T-helper 17 cell (primary cell): ENCODE measurements at places on chromosomes 6 and 20.

GRCh38 chr6:68233623-68234022 lies 401.5 kb upstream of the ADGRB3 start:
- no peak for DNase-seq

DNA sequence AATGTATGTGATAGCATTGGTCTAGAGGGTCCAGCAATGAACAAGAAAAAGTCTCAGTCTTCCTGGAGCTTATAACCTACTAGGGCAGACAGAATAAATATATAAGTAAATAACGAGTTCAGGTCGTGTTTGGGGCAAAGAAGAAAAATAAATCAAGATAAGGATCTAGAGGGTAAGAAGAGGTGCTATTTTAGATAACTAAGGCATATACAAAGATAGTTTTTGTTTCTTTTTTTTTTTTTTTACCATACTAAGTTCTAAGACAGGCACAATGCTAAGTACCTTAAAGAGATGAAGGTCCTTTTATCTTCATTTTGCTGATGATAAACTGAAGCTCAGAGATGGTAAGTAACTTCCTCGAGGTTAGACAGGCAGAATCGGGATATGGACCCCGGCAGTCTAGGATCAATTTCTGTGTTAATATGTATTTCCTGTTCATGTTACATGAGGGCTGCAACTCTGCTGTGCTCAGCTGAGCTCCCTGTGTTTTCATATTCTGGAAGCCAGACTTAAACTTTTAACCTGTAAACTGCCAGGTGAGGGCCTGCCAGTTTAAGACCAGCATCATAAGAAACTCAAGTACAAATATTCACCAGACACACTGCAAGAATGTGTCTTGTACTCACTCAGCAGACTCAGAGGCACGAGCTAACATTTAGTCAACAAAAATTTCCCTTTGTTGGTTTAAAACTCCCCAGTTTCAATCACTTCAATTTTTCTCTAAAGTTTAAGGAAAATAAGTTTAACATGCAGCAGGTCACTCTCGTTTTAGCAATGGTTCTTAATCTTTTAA lies 23.3 kb downstream of the SESN1 start:
- DNase-seq: no peak

- DNase-seq: no peak
Measured at GRCh38 chr6:141107591-141108160, 1025.0 kb upstream of the GJE1 start.

GRCh38 chr6:11798538-11798937 lies 19.9 kb upstream of the ADTRP start:
- DNase-seq: no peak

GRCh38 chr6:84372290-84372689 lies 144.8 kb upstream of the CEP162 start:
- no peak for DNase-seq

DNA sequence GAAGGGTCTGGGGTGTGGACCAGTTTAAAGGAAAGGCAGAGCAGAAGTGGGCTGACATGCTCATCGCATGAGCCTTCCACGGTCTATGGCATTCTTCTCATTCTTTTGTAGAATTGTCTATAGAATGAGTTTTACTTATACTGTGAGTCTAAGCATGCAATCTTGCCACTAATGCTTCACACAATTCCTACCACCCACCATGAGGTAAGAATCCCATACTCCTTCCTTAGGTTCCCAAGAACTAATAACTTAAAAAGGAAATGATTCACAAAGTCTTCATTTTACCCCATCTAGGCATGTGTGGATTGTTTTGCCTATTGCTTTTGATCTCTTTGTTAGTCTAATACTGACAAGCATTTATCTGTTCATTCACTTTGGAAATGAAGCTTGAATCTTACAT lies 195.2 kb downstream of the LY86 start:
- no peak for DNase-seq

GRCh38 chr6:107750176-107750797 lies 73.8 kb downstream of the SCML4 start:
- no peak for DNase-seq

GRCh38 chr6:8904754-8905153 lies 469.4 kb upstream of the SLC35B3 start:
- DNase-seq: no peak

GRCh38 chr6:122365775-122366403 lies 33.6 kb upstream of the HSF2 start:
- no peak for DNase-seq

GRCh38 chr20:53402233-53403005 lies 191.2 kb downstream of the ZNF217 start:
- no peak for DNase-seq

DNA sequence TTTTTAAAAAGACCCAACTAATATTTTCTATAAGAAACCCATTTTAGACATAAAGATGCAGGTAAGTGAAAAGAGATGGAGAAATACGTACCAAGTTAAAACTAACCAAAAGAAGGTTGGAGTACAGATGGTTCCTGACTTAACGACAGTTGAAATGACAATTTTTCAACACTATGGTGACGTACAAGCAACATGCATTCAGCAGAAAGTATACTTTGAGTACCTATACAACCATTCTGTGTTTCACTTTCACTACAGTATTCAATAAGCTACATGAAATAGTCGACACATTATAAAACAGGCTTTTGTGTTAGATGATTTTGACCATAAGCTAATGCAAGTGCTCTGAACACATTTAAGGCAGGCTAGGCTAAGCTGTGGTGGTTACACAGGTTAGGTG lies 228.9 kb downstream of the RNGTT start:
- no peak for DNase-seq

GRCh38 chr20:57849121-57849520 lies 139.3 kb upstream of the PMEPA1 start:
- no peak for DNase-seq

DNA sequence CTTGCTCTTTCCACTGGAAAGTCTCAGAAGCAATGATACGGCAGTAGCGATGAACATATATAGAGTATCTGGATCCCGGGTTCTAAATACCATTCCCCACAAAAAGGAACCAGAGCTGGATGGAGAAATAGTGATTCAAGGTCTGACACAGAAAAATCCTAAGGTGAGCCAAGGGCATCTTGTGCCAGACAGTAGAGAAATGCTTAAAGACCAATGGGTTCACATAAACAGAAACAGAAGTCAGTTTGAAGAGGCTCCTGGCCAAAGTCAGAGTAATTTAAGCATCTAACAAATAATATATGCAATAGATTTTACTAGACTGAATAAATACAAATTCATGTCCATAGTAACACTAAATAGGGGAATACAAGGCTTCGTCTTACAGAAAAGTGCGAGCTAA lies 54.7 kb downstream of the RGS17 start:
- DNase-seq: no peak

DNA sequence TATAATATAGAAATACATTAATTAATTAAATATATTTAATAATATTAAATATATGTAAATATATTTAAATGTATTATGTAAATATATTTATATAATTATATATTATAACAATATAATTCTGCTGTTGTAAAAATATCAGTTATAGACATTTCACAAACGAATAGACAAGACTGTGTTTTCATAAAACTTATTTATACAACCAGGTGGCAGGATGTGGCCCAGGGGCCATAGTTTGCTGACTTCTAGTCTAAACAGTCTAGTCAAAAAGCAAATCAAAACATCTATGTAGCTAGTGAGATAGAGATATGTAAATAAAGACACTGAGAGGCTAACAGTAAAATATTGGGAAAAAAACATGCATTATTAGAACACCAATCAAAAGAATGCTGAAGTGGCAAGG lies 136.4 kb downstream of the TBXT start:
- no peak for DNase-seq

- no peak for DNase-seq
Measured at GRCh38 chr6:150116200-150116800, 26.5 kb upstream of the PPP1R14C start.

DNA sequence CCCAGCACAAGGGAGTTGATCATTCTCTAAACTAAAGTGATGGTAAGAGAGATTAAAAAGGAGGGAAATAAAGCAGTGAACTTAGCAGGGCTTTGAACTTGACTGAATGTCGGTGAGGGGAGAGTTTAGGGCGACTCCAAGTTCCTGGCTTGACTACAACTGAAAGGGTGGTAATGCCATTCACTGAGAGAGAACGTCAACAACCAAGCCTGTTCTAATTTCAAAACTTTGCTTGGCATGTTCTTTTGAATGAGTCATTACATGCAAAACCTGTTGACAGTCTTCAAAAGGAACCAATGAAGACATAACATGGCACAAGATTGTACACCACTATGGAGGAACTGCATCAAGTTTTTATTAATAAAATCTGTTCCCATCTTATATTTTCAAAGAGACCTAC lies 10.3 kb upstream of the MYB start:
- DNase-seq: no peak

DNA sequence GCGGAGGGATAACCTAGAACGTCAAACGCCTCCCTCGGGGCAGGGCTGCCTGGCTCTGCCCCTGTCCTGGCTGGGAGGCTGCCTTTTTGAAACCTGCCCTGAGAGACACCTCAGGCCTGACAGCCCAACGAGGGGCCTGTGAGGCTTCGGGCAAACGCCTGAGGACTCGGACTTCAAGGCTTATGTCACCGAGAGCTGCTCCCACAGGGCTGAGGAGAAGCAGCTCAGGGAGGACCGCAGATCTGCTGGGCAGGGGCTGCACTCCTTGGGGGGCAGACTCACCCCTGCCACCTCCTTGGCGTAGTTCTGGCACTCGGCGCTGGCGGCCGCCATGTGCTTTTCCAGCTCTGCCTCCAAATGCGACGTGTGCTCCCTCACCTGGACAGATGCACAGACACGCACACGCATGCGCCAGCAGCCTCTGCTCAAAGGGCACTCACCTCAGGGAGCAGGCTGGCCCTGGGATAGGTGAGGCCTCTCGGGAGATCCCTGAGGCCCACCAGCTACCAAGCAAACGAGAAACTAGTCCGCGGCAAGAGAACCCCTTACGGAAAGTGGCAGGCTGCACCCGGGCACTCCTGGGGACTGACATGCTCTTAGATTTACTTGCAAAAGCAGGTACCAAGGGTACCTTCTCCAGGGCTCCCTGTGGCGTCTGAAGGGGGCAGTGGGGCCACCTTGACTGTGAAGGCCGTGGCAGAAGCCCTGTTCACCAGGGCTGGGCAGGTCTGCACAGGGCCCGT lies 49.6 kb downstream of the DSTN start:
- DNase-seq: peak; percentile 4

- no peak for DNase-seq
Measured at GRCh38 chr6:130134582-130134981, 88.2 kb downstream of the SAMD3 start.

DNA sequence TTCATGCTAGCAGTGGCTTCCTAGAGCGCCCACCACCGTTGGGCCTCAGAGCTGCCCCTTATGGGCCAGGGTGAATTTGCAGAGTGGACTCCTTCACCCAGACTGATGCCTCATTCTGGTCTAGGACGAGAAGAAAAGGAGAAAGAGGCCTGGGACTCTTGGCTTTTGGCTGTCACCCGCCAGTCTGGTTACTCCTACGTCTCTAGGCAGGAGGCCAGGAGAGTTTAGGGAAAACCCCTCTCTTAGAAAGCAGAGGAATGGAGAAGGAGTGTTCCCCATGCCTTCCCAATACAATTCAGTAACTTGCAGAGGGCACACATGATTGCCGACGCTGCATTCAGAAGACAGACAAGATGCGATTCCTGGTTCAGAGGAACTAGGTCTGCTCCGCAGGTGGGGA lies 70.1 kb downstream of the CDC5L start:
- no peak for DNase-seq

GRCh38 chr6:132085731-132086130 lies 134.6 kb upstream of the CCN2 start:
- DNase-seq: no peak

DNA sequence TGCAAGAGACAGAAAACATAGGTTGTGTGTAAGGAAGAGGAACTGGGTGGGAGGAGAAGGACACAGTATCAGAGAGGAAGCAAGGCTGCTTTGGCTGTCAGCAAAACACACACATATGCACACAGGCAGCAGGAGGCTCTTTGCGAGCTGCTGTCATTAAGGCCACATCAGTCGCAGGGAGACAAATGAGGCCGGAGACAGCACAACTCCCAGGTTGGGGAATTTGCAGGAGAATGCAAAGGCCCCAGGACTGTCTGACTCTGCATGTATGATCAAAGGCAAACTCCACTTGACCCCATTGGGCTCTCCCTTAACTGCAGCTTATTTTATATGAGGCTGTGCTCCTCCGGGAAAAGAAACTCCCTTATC lies 35.3 kb downstream of the METTL24 start:
- DNase-seq: no peak

DNA sequence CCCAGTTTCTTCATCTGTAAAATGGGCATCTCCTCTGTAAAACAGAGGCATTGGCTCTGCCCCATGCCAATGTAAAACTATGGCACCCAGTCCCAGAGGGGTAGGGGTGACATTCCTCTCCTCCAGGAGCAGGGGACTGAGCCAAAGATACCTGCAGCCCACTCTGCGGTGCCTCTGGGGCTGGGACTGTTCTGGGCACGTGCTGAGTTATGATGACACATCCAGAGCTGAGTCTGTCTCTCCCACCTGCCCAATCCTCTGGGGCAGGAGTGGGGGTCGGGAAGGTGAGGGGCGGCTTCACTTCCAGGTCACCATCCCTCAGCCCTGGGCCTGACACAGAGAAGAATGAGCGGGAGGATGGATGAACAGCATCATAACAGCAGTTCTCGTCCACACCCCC lies 29.9 kb downstream of the AAR2 start:
- no peak for DNase-seq

GRCh38 chr6:684831-685636 lies 7.9 kb downstream of the EXOC2 start:
- DNase-seq: no peak

GRCh38 chr20:56382696-56383095 lies 9.3 kb downstream of the AURKA start:
- no peak for DNase-seq

DNA sequence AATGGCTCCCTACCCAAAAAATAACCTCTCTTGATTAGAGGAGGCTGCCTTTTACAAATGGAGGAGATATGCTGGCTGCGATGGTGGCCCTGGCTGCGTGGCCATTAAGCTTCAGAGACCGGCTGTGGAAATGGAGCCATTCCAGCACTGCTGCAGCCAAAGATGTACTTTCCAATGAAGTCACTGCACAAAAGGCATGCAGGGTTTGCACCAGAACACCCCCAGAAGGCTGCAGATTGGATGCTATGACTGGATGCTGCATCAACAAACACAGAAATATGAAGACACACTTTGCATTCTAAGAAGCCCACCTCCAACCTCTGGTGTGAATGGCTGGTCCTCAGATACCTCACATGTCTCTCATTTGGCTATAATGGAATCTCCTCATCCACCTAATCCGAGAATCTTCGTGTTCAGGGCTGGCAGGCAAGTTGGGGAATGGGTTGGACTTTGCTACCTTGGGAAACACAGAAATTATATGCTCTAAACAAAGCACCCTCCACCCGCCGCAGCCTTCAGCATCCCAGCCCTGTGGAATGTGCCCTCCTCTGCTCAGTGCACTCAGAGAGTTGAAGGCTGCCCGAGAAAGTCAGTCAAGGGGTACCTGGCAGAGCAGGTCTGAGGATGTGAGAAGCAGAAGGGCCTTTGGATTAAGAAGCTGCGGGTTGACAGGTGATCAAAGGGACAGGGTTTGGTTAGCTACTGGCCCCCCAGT lies 35.3 kb downstream of the APCDD1L start:
- DNase-seq: no peak

DNA sequence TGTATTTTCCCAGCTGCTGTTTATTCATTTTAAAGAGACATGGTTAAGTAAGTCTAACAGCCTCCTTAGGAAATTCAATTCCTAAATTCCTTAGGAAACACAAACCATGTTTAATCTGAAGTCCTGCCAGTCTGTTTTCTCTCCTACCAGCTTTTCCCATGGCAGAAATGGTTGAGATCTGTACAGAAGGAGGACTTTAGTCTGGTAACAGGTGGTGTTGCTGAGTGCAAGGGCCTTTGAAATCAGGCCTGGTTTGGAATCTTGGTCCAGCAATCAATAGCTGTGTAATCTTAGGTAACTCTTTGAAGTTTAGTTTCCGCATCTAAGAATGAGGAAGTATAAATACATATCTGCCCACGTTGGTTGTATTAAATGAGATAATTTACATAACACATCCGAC lies 232.5 kb downstream of the LAMA2 start:
- no peak for DNase-seq
